ENCODE measurements at places on chromosomes 6 and 20.

- peak; percentile 49 for DNase-seq
Observed at GRCh38 chr20:63009988-63010769, 3.4 kb upstream of the BHLHE23 start.

DNA sequence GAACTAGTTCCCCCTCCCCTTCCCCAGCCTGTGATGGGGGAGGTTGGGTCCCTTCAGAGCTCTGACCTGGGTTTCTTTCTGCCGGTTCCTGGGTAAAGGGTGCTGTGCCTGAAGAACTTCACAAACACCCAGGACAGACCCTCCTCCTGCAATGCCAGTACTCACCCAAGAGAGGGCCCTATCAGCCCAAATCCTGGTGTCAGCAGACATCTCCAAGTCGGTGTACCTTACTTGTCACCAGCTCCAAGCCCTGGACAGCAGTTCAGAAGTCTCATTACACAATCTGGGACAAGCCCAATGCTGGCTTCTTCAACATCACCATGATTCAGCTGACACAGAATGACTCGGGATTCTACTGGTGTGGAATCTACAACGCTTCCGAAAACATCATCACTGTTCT is 467 bp downstream of the TREML4 start:
- DNase-seq = peak; percentile 62

- DNase-seq = peak; percentile 8
Observed at GRCh38 chr6:120869397-120869796, 464.9 kb downstream of the TBC1D32 start.

DNA sequence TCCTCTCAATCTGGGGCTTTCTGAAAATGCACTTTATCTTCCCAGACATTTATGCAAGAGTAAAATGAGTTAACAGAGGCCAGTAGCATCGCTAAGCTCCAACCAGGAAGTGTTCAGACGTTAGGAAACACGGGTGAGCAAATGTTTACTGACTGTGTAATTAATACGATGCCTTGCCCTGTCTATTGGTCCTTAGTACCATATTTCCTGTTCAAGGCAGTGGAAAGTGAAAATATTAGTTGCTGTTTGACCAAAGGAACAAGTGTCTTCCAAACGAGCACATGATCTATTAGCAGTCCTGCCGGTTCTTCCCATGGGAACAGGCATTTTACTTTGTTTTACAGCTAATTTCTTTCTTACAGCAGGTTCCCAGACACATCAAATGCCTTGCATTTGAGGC is 311.1 kb upstream of the JAG1 start:
- DNase-seq = no peak

- DNase-seq = no peak
Observed at GRCh38 chr6:73024598-73024997, 200.7 kb downstream of the KHDC1L start.

- DNase-seq = no peak
Observed at GRCh38 chr6:21245488-21245887, 348.1 kb upstream of the SOX4 start.
